H9 (cell line): ENCODE measurements at places on chromosomes 2 and 18. TPM values are rescaled to one million over a fixed set of nuclear protein-coding genes. Genes with fewer than 3 reads are reported as not detected.

DNA sequence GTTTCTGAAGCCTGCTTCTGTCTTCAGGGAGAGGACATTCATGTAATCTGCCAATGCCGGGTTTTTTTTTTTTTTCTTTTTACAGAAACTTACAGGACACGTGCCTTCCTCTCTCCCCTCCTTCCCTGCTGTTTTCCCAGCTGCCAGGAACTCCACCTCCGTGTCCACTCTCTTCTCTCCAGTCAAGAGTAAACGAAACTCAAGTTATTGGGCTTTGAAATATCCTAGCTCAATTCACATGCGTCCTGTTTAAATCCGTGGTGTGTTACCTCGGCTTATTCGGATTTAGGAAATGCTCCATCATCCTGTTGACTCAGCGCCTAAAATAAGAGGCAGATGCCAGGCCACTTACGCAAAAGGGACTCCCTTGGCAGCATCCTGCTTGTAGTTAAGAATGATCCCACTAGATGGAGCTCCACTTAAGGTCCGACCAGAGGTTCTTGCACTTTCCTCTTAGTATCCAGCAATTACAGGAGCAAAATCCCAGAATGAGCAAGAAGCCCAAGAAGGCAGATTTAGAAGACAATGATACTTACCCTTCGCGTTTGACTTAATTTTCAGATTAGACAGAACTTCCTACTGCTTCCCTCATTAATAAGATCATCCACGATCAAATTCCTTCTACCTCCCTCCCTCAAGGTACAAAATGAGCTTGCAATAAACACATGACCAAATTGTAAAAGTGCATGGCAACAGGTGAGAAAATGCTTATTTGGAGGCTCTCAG lies 97.2 kb upstream of the ZCCHC2 start:
- H3K27me3 ChIP-seq: no peaks in the 10 kb centered on the region
- H3K27ac ChIP-seq: no peak overlapping the region

- H3K27ac ChIP-seq: no peak overlapping the region
- H3K36me3 ChIP-seq: no peaks in the 10 kb centered on the region
- no peak overlapping the region for H3K4me3 ChIP-seq
- no peak for DNase-seq
- H3K4me1 ChIP-seq: no peaks in the 10 kb centered on the region
- H3K27me3 ChIP-seq: no peaks in the 10 kb centered on the region; the same call in 1 of the 2 replicates
Measured at GRCh38 chr2:216698895-216699294, 3.5 kb upstream of the IGFBP5 start.

GRCh38 chr2:237688081-237688480 lies 60.7 kb downstream of the LRRFIP1 start:
- no peak for DNase-seq
- no peaks in the 10 kb centered on the region for H3K4me1 ChIP-seq
- H3K4me3 ChIP-seq: no peak overlapping the region
- H3K27me3 ChIP-seq: no peaks in the 10 kb centered on the region
- H3K36me3 ChIP-seq: peaks cover 27% of the 10 kb centered on the region

Gene ZC3H6
- total RNA-seq: 3.5 and 4.8 TPM in 2 replicates

DNA sequence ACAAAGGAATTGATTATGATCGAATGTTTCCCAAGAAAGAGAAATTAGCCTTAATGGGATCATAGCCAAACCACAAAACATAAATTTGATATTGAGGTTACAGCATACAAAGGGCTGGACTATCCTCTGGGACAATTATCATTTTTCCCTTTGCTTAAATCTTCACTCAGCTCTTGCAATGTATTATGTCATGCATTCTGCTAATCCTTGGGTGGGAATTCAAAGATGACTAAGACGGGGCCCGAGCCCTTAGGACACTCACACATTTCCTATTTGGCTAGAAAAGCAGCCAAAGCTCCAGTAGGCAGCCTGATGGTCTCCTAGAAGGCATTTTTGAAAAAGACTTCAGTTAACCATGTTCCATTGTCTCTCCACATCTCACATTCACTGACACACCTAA lies 17.2 kb upstream of the NMI start:
- H3K4me1 ChIP-seq: no peaks in the 10 kb centered on the region
- H3K27ac ChIP-seq: no peak overlapping the region
- H3K27me3 ChIP-seq: no peaks in the 10 kb centered on the region
- peaks cover 2% of the 10 kb centered on the region; the same call in 2 of the 3 replicates for H3K36me3 ChIP-seq
- H3K4me3 ChIP-seq: no peak overlapping the region
- no peak for DNase-seq

DNA sequence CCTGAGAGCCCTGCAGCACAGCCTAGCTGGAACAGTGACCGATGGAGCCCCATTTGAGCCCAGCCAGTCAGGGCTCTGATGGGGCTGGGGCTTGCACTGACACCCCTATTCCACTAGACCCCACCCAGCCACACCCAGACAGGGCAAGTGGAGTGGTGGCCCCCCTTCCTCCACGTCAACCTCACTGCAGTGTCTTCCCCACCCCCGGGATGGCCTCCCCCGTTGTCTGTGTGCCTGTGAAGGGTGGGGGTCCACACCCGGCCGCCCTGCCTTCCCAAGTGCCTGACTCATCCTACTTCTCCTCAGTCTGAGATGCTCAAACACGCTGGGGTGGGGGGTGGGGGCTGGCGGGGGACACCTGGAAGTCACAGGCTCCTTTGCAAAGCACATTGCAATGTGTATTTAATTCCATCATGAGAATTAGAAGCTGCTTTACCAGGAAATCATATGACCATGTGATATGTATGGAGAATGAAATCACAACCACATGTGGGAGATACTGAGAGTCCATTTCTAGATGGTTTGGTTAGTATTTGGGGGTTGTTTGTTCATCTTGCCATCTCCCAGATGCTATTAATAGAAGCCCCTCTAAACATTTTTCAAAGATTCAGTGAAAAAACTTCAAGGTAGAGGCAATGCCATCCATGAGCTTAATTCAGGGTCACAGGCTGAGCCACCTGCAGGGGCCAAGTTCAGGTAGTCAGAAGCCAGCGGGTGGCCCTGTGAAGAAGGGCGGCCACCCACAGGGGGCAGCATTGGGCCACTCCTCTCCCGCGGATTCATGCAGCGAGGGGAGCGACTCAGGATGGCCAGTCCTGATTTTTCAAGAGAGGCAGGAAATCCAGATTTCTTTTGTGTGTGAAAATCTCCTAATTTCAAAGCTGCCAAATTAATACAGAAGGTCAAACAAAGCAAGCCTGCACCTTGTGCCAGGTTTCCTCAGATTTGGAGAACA lies 22.7 kb upstream of the GMPPA start:
- DNase-seq: peak; percentile 88
- peak overlapping the region; percentile 84 for H3K4me3 ChIP-seq
- peaks cover 4% of the 10 kb centered on the region; the same call in 1 of the 2 replicates for H3K36me3 ChIP-seq

- H3K27me3 ChIP-seq: no peaks in the 10 kb centered on the region
- H3K4me1 ChIP-seq: no peaks in the 10 kb centered on the region
- peaks cover 36% of the 10 kb centered on the region for H3K36me3 ChIP-seq
- H3K4me3 ChIP-seq: no peak overlapping the region
Measured at GRCh38 chr2:37638973-37639372, 32.5 kb downstream of the CDC42EP3 start.
